ENCODE measurements at places on chromosomes 1 and 21. TPM values are rescaled to one million over a fixed set of nuclear protein-coding genes. Genes with fewer than 3 reads are reported as not detected.

GRCh38 chr1:110208916-110209645 lies 1.0 kb upstream of the KCNC4 start:
- ATAC-seq, result no peak

- no peak for ATAC-seq
Observed at GRCh38 chr1:49307457-49307856, 530.8 kb upstream of the BEND5 start.

GRCh38 chr1:58596631-58597052 lies 19.6 kb upstream of the TACSTD2 start:
- no peak for ATAC-seq

- ATAC-seq, result no peak
Observed at GRCh38 chr1:151384584-151384983, 12.1 kb upstream of the SELENBP1 start.

Gene BCAN
- total RNA-seq, result 5.0 TPM

Gene GNG4
- 0.40 TPM for total RNA-seq

Gene PLEKHN1
- not detected for total RNA-seq

All from gastroesophageal sphincter (tissue), 4 donors.